Stimulated activated CD4-positive, alpha-beta T cell treated with anti-CD3 and anti-CD28 coated beads, Interleukin-2, amount 100 ng/mL, for 4 hours (primary cell): ENCODE measurements at places on chromosomes 16 and 17.

DNA sequence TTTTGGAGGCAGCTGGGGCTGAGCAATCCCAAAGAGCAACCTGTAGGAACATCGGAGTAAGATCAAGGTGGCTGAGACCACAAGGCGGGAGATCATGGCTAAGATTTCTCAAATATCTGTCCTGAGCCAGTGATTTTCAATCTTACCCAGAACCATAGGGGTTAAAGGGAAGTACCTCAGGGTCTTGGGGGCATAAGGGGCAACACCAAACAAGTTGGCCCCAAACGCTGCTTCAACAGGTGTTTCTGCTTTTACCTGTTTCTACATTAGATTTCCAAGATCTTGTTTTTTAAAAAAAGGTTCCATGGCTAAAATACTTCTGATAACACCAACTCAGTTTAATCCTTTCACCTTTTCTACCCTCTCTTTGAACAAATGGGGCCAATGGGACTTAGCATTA is 2.6 kb upstream of the UNC119 start:
- DNase-seq, result no peak

DNA sequence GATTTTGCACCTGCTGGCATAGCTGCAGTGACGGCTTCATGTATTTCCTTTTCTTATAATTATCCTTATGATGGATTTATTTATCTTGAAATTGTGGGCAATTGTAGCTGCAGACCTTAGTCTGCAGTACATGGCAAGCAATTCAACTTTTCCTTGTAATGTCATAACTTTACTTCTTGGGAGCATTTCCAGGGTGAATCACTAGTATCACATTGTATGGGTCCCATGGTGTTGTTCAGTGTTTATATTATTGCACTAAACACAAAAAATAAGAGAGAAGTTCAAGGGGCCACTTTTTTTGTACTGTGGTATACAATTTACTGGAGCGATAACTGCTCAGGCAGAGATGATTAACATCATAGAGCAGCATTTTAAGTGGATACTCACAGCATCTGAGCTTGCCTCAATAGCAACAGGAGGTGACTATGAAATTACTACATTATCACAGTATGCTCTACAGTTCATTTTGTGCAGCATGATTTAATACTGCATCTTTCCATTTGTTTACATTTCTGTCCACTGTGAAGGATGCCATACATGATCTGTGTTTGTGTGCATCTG is 169.5 kb downstream of the STX8 start:
- no peak for DNase-seq

GRCh38 chr17:9802697-9803096 is 11.3 kb upstream of the DHRS7C start:
- DNase-seq, result no peak

DNA sequence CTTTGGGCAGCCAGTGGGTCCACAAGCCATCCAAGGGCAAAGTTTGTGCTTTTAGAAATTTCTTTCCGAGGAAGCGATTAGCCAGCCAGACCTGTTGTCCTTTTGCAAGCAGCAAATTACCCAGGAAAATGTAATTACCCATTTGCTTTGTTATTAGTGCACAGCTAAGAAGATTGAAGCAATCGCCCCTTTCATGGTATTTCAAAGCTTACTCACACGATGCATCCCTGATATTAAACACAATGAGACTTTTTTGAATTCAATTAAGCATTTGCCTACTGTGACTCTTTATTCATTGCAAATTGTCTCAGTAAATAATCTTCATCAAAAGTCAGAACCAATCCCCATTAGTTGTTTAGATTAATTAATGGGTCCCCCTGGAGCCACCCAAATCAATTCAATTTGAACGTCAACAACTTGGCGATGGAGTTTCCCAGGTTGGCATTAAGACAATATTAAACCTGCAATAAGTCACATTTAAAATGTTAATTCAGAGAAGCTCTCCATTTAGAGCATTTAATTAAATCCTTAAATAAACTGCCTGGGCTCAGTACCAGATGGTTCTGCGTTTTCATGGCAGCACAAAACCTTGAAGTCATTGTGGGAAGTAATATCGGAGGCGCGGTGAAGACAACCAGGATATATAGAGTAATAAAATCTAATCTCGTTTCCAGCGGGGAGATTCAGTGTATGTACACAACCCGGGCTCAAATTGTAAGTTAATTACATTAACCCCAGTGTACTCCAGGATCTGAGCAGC is 366.2 kb upstream of the TNRC6C start:
- no peak for DNase-seq

DNA sequence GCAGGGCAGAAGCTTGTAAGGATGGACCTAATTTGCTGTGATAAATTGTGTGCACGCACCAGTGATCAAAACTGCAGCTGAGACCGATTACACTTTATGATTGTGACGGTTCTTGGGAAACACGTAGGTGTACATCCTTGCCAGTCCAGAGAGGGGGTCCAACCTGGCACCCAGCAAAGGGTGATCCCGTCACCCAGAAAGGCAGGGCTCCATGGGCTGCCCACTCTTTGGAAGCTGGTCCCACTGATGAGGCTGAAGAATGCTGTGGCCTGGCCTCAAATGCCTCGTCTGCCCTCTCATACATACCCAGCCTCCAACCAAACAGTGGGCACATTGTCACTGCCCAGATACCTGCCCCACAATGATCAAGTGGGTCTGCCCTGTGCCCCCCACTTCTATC is 132.0 kb downstream of the C16orf78 start:
- no peak for DNase-seq

DNA sequence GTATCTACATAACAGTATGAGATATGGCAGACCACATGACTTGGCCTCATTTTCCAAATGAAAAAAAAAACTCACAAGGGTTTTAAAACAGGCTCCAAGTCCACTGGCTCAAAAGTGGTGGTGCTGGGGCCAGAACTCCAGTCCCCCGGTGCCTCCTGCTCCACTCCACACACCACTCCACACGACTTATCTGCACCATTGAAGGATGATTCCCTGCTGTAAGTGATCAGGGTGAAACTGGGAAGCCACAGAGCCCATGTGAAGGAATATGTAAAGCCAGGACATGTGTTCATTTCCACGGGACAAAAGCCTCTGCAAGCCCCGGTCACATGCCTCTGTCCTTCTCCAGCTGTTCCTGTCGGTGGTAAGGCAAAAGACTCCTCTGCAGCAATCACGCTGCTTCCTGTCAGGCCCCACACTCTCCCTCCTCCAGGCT is 97.2 kb downstream of the ZNF18 start:
- DNase-seq, result no peak

GRCh38 chr16:2816751-2817339 is at the start of gene PRSS21:
Gene PRSS21 (plus strand): TSS chr16:2817237. CDS start chr16:2817269, 32 bp downstream.
- DNase-seq, result no peak

DNA sequence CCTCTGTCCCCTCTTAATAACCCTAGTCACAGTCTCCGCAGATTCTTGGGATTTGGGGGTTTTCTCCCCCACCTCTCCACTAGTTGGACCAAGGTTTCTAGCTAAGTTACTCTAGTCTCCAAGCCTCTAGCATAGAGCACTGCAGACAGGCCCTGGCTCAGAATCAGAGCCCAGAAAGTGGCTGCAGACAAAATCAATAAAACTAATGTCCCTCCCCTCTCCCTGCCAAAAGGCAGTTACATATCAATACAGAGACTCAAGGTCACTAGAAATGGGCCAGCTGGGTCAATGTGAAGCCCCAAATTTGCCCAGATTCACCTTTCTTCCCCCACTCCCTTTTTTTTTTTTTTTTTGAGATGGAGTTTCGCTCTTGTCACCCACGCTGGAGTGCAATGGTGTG is 5.6 kb downstream of the CCL22 start:
- no peak for DNase-seq
